ENCODE measurements at places on chromosomes 4 and X. TPM values are rescaled to one million over a fixed set of nuclear protein-coding genes. Genes with fewer than 3 reads are reported as not detected.

INTU gene
- 11.2 TPM for total RNA-seq

TACC3 gene
- total RNA-seq: 246 TPM

DCAF12L1 gene
- not detected for total RNA-seq

AADAT gene
- total RNA-seq: 5.4 TPM

TMEM271 gene
- 3.6 TPM for total RNA-seq

GRIA3 gene
- not detected for total RNA-seq

- peak; percentile 24 for DNase-seq
Measured at GRCh38 chrX:22165732-22166457, 106.8 kb upstream of the CBLL2 start.

DNA sequence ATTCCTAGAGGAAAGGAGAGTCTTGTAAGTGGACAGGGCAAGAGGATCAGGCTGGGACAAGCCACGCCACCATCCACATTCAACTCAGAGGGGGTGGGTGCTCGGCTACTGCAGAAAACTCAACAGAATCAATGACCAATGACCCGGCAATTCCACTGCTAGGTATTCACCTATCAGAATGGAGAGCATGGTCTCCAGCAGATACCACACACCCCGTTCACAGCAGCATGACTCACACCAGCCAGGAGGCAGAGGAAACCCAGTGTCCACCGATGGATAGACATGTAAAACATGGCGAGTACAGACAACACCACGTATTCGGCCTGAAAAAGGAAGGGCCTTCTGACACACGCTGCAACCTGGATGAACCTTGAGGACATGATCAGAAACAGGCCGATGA lies 175.9 kb downstream of the AFAP1 start:
- no peak for DNase-seq

DNA sequence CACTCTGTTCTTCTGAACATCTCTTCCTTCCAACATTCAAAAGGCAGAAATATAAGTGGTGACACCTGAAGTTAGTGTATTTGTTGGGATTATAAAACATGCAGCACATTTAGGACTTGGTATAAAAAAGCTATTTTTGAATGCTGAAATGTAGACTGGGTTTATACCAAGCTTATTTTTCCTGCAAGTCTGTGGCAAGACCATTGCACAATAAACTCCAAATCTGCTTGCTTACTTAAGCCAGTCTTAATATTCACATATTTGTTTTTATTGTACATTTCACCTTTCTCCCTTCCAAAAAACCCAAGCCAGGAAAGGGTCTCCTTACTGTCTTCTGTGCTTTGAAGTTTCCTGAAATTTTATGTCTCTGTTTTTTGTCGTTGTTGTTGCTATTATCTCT lies 63.7 kb downstream of the FHIP1A start:
- DNase-seq: no peak

DNA sequence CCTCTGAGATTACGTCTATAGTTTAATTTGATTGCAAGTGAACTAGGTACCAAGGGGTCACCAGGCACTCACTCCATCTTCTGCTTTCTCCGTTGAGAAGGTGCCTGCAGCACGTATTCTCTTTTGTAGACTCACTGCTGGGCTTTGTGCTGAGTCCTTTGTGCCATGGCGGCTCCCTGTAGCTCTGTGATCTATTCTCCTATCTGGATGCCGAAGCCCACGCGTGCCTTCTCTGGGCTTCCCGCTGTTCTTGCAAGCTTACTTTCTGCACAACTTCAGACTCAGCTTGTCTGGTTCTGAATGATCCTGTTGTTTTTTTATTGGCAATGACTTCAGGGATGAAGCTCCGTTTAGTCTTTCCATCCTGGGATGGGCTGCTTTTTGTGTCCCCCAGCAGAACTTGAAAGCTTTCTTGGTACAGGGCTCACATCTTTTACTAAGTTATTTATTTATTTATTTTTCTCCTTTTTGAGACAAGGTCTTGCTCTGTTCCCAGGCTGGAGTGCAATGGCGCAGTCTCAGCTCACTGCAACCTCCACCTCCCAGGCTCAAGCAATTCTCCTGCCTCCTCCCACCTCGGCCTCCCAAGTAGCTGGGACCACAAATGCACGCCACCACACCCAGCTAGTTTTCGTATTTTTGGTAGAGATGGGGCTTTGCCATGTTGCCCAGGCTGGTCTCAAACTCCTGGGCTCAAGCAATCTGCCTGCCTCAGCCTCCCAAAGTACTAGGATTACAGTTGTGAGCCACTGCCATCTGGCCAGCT lies 100.9 kb upstream of the NKX1-1 start:
- no peak for DNase-seq

GRCh38 chrX:17736478-17736855 lies 826 bp upstream of the SCML1 start:
- no peak for DNase-seq

- peak; percentile 6 for DNase-seq
Measured at GRCh38 chrX:54540289-54540688, 10.3 kb downstream of the GNL3L start.

DNA sequence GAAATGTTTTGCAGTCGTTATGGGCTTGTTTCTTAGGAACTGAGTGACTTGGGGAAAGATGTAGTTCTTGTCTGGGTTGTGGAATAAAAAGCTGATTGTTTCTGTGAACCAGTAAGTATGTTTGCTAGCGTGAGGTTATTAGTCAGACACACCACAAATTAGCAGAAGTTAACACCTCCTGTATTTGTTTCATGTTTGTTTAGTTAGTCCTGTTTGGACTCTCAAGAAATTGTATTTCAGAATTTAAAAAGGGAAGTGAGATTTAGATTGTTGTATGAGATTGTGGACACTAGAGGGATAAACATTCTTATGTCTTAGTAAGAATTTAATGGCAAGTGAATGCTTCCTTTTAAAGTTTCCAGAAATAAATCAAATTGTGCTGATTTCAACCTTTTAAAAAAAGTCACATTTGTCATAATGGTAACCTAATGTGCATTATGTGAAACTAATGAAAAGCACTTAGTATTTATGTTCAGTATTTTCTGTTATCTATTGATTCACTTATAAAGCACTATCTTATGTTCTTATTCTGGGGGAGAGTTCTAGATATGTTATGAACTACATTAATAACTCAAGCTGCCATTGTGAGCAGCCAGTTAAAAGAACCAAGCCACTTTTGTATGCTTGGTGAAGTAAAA lies 25.6 kb downstream of the ATP10D start:
- DNase-seq: no peak

GRCh38 chr4:41719417-41719816 lies 29.1 kb downstream of the PHOX2B start:
- DNase-seq: no peak

- no peak for DNase-seq
Measured at GRCh38 chr4:38730493-38730829, 52.3 kb downstream of the TLR10 start.

DNA sequence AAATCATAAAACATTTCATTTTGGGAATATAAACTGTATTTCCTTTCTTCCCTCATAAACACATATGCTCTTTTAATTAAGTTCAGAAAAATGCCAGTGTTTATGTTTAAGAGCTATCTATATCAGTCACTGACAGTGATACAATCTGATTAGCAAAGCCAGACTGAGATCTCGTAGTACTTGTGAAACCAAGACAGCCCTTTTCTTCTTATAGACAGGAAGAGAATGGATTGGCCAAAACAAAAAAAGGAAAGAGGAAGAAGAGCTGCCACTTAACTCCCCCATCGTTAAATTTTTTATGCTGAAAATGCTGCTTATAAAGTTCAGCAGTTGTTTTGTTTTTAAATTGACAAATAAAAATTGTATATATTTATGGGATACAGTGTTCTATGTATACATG lies 87.4 kb downstream of the PLAC1 start:
- no peak for DNase-seq

DNA sequence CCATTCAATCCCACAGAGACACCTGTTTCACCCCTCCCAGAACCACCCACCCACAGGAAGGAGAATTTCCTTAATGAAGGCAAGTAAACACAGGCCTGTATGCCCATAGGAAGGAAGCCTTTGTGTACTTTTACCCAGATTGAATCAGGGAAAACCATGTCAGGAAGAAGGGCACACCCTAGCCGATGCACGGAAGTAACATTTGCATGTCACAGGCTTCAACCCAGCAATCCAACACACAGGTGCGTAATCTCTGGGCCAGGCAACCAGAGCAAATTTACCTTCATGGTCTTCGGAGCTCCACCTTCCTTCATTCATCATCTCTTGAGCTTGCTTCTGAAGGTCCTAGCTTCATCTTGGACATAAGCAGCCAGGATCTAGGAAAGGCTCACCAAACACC lies 206.3 kb downstream of the SHROOM3 start:
- DNase-seq: no peak

DNA sequence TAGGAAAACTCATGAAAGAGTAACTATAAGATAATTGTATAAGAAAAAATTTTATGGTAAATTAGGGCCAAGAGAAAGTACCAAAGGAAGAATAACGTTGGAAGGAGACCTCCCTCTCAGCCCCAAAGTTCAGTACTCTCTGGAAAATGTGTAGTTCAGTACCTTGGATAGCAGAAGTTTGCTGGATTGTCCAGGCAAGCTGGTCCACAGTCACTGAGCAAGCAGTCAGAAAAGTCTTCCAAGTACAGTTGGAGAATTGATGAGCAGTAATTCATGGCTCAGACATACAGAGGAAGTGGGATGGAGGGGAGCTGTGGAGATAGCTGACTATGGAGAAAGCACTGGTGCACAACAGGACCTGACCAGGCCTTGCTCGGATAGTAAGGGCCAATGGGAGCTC lies 598.2 kb upstream of the NDST4 start:
- DNase-seq: peak; percentile 44

GRCh38 chr4:94931626-94932025 lies 173.9 kb downstream of the BMPR1B start:
- no peak for DNase-seq

DNA sequence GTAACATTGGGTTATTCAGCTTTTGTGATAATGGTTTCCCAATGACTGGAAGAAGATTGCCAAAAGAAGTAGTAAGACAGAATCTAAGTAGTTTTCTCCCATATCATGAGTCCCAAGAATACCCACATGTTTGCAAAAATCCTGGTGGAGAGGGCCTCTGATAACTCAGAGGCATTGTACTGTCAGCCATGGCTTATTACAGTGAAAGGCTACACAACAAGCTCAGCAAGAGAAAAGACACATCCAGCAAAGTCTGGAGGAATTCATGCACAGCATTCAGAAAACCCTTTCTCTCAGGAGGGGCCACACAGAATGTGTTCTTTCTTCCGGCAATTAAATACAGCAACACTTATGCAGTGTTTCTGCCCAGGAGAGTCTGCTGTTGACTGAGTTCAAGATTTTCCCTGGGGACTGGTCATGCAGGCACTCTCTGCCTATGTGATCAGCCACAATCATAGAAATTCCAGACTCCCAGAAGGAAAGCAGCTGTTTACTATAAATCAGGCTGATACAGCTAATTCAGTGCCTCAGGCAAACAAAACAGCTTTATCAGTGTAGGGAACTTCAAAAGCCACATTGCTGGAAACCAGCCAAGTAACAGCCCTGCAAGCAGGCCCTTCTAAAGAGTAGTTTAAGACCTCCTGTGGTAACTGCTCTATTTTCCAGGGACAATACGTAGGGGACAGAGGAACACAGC lies 937.1 kb downstream of the CCSER1 start:
- peak; percentile 83 for DNase-seq

Data from A673 (cell line).